ENCODE measurements at places on chromosomes 2 and 18.

GRCh38 chr2:149329489-149330126 lies 779 bp upstream of the LYPD6 start:
- DNase-seq = no peak

- no peak for DNase-seq
Observed at GRCh38 chr2:18311420-18312195, 248.8 kb downstream of the RDH14 start.

GRCh38 chr2:176646033-176646615 lies 376.9 kb downstream of the MTX2 start:
- no peak for DNase-seq

DNA sequence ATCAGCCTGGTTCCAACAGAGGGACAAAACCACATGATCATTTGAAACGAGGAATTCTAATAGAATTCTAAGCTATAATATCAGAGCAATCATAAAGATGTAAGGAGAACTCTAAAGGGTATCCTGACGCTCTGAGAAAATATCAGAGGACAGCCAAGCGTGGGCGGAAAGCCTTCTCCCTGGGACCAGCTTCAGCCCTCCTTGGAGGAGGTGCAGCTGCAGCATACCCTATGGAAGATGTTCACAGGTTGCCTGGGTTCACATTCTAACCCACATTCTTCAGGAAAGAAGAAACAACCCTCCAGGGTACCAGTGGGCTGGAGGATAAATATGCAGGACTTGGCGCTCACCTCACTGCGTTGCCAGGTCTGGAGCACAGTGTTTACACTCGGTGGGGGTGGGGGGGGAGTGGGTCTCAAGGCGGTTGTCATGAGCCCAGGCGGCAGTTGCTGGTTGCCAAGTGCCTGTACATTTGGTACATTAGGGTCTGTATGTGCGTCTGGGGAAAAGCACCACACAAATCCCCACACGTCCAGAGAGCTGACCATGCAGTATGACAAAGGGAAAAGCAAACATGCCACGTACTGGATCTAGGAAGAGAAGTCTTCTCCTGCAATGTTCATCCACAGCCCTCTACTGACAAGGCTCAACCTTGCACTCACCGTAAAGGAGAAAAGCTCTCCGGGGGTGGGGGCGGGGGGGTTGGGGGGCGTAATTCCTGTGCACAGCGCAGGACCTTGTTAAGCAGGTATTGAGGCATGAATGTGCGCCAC lies 80.5 kb downstream of the CDH19 start:
- DNase-seq = no peak

DNA sequence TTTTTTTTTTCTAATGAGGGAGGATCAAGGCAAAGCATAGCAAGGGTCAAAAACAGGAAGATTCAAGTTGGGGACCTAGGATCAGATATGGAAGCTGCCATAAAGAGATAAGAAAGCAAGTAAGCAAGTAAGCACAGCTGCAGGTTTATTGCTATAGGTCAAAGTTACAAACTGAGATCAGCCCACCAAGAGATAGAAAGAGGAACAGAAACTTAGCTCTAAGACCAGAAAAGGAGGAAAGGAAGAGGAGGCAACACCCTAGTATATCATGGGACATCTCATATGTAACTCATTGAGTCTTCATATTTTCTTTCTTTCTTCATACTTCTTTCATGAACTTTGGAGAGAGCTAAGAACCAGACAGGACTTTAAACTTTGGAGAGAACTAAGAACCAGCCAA lies 295.9 kb upstream of the CRIM1 start:
- no peak for DNase-seq

DNA sequence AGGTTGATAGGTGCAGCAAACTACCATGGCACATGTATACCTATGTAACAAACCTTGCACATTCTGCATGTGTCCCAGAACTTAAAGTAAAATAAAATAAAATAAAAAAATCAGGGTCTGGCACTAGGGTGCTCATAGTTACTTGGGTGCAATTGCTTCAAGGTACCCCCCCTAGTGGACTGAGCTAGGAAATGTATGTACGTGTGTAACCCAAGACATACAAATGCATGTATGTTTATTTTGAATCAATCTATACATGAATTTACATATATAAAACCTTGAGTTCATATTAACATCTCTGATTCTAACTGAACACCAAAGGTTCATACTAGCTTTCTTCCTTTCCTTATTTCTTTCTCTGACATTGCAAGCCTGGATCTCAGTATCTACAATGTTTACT lies 51.5 kb downstream of the USP37 start:
- no peak for DNase-seq

Data from stimulated activated CD4-positive, alpha-beta T cell treated with anti-CD3 and anti-CD28 coated beads, Interleukin-15, amount 100 ng/mL, for 1 hour (primary cell).